ENCODE measurements at places on chromosomes 5 and 9. TPM values are rescaled to one million over a fixed set of nuclear protein-coding genes. Genes with fewer than 3 reads are reported as not detected.

Gene SCGB3A2
- not detected for total RNA-seq

DNA sequence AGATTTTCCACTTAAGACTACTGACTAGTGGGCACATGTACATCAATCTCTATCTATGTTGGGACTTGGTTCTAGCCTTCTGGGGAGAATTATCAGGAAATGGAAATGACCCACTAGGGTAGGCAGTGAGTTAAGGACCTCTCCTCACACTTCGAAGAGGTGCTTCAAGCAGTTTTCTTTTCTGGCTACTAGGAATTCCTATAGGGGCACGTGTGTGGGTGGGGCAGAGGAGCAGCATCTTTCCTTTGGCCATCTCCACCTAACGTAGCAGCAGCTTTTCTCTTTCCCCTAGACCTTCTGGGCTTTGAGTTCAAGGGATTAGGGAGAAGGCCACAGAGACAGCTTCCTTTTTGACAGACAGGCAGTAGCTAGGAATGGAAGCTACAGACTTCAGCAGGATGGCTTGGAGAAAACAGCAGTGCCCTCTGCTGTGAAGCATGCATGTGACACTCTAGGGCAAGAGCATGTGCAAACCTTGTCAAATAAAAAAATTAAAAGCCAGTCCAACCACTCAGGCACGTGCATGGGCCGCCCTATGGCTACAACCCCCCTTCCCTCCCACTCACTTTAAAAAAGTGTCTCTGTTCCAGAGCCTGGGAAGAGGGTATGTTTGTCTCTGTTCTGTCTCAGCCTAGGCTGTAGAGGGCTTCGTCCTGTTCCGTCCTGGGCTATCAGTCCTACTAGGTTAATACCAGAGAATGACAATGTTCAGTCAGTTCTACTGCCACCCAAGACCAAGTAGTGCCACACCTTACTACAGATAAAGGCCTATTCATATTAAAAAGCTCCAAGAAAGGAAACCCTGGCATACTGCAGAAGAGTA lies 8.7 kb upstream of the GFRA3 start:
- H3K4me3 ChIP-seq = no peak overlapping the region
- no peak overlapping the region for H3K27ac ChIP-seq
- H3K36me3 ChIP-seq = no peaks in the 10 kb centered on the region
- H3K4me1 ChIP-seq = no peaks in the 10 kb centered on the region

GRCh38 chr5:14147210-14147609 lies 4.1 kb downstream of the TRIO start:
- H3K36me3 ChIP-seq = no peaks in the 10 kb centered on the region
- peak overlapping the region; percentile 97 for H3K4me3 ChIP-seq
- peaks cover 60% of the 10 kb centered on the region for H3K4me1 ChIP-seq
- DNase-seq = no peak
- H3K27ac ChIP-seq = peak overlapping the region; percentile 99
- no peaks in the 10 kb centered on the region for H3K27me3 ChIP-seq

Gene IFNA21
- not detected for total RNA-seq

DNA sequence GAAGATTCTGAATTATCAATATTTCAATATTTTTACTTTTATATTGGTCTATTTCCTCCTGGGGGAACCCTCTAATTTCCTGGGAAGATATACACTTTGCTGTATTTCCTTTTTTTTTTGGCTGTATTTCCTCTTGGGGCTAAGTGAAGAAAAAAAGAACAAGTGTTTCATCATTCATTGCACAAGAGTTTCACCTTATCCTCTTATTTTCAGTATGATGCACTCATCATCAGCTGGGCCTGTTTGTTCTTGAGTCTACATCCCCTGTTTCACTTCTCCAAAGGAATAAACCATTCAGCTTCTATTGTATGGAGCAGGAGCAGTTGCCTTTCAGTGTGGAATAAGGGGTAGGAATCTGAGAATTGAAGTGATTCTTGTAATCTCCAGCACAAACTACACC lies 210.8 kb downstream of the FAM170A start:
- no peaks in the 10 kb centered on the region for H3K4me1 ChIP-seq
- DNase-seq = no peak
- no peak overlapping the region for H3K4me3 ChIP-seq
- H3K36me3 ChIP-seq = no peaks in the 10 kb centered on the region

GRCh38 chr5:53069626-53070025 lies 39.9 kb downstream of the MOCS2 start:
- no peak overlapping the region for H3K27ac ChIP-seq
- no peak overlapping the region for H3K4me3 ChIP-seq
- H3K36me3 ChIP-seq = no peaks in the 10 kb centered on the region
- H3K27me3 ChIP-seq = no peaks in the 10 kb centered on the region
- DNase-seq = no peak

Gene MCTP1
- 256 TPM for total RNA-seq

Gene SHC3
- total RNA-seq = 1.5 TPM

DNA sequence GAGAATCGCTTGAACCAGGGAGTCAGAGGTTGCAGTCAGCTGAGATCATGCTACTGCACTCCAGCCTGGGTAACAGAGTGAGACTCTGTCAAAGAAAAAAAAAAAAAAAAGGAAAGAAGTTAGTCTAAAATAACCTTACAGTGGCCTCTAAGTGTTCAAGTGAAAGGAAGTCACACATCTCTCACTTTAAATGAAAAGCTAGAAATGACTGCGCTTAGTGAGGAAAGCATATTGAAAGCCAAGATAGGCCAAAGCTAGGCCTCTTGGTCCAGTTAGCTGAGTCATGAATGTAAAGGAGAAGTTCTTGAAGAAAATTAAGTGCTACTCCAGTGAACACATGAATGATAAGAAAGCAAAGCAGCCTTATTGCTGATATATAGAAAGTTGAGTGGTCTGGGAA lies 38.1 kb downstream of the ITGA1 start:
- H3K27me3 ChIP-seq = no peaks in the 10 kb centered on the region
- H3K4me3 ChIP-seq = no peak overlapping the region
- no peaks in the 10 kb centered on the region for H3K36me3 ChIP-seq

DNA sequence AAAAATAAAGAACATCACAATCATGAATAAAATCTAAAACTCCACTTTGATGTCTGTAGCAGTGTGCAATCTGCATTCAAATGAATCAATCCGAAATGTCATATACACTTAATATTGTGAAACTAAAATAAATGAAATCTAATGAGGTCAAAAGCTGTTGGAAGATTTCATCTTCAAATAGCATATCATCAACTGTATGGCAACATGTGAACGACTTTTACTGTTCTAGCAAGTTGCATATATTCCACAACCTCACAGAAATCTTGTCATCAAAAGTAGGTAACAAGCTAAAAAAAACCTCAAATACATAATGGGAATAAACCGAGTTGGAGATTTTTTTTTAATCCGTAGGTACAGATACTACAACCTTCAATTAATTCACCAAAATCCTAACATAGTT lies 1.2 kb downstream of the PTBP3 start:
- H3K27ac ChIP-seq = peak overlapping the region; percentile 94
- no peaks in the 10 kb centered on the region for H3K27me3 ChIP-seq
- no peak for DNase-seq
- H3K4me1 ChIP-seq = peaks cover 20% of the 10 kb centered on the region
- peak overlapping the region; percentile 86 for H3K4me3 ChIP-seq

GRCh38 chr5:129099184-129099569 lies 4.6 kb downstream of the ISOC1 start:
- no peak overlapping the region for H3K27ac ChIP-seq
- no peak overlapping the region for H3K4me3 ChIP-seq
- no peaks in the 10 kb centered on the region for H3K27me3 ChIP-seq

Gene BARX1
- total RNA-seq = not detected

GRCh38 chr5:145787996-145788395 lies 47.1 kb downstream of the PRELID2 start:
- no peaks in the 10 kb centered on the region for H3K27me3 ChIP-seq
- no peaks in the 10 kb centered on the region for H3K4me1 ChIP-seq
- DNase-seq = no peak
- no peak overlapping the region for H3K4me3 ChIP-seq

Gene SOHLH1
- total RNA-seq = not detected

Gene C5orf58
- not detected for total RNA-seq

- H3K27ac ChIP-seq = no peak overlapping the region
- H3K36me3 ChIP-seq = no peaks in the 10 kb centered on the region
- no peaks in the 10 kb centered on the region for H3K4me1 ChIP-seq
- H3K27me3 ChIP-seq = no peaks in the 10 kb centered on the region
These were observed 76.2 kb upstream of the LPAR1 start for GRCh38 chr9:111114486-111114885.

GRCh38 chr5:145951071-145951470 lies 14.7 kb downstream of the SH3RF2 start:
- no peak for DNase-seq
- H3K27ac ChIP-seq = no peak overlapping the region
- H3K27me3 ChIP-seq = no peaks in the 10 kb centered on the region
- H3K4me1 ChIP-seq = peaks cover 3% of the 10 kb centered on the region

Gene SLC36A2
- total RNA-seq = not detected

All from thoracic aorta (tissue), 2 donors.